ENCODE measurements at places on chromosomes 4 and X.

GRCh38 chrX:70022616-70023015, 27.1 kb downstream of the AWAT2 start:
- DNase-seq = no peak

DNA sequence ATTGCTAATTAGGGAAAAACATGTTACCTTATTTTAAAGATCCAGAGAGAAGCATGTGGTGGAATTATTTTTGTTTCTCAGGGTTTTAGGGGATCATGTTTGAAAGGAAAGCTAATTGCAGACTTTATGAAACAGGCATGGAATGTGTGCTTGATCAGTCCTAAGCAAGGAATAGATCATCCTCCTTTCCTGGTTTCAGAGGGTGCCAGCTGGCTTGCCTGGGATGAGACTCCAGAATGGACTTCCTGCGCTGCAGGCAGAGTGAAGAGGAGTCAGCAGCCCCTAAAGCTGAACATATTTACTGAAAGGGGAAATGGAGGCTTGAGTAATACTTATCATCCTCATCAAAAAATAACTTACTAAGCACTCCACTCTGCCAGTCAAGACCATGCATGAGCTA, 13.3 kb downstream of the FGF5 start:
- DNase-seq = no peak

- no peak for DNase-seq
Observed at GRCh38 chr4:42074294-42074693, 78.2 kb downstream of the BEND4 start.

GRCh38 chr4:6875431-6875831, 34.2 kb upstream of the TBC1D14 start:
- no peak for DNase-seq

DNA sequence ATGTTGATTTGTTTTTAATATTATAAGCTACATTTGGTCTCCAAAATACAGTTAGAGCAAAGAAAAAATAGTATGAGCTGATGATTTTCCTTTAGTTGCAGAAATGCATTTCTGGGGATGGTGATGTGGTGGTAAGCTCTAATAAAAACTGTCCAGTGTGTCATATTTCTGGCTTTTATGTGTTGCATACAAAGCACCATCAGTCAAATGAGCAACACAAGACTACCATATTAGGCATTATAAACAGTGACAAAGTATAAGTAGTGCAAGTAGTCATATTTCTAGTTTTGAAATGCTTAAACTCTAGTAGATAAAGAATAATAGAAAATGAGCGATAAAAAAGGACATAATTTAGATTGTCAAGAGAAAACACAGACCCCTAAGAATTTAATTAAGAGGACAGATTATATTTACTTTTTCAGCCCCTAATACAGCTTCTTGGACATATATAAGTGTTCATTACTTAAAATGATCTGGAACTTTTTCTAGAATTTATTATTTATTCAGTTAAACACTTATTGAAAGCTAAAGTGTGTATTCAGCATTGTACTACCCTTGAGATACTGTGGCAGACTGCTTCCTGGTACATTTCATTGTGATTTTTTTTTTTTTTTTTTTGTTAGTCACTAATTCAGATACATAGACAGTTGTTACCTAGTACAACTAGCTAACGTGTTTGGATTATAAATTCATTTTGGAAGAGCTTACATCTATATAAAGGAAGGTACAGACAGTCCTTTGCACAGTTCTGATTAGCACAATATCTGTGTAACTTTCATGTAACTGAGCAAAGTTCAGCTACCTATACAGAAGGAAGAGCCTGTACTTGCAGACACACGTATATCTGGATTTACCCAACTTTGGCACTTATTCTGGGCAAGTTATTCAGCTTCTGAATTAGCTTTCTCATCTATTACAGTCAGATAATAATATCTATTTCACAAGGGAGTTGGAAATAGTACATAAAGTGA, 22.3 kb downstream of the RAP1GDS1 start:
- DNase-seq = no peak

DNA sequence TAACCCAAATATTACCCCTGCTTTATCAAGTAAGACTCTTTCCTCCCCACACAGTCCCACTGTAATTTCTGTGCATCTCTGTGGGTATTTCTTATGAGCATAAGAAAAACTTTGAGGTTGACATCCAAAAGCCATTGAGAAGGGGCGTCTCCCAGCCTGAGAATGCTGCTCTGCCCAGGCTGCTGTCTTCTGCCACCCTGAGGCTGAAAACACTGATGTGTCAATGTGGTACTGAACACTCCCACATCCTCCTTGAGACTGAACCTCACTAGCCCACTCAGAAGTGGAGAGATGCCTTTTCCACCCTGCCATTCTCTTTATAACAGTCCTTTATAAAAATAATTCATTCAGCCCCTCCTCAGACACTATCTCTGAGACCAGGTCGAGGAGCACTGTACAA, 120.8 kb downstream of the SMIM20 start:
- no peak for DNase-seq

DNA sequence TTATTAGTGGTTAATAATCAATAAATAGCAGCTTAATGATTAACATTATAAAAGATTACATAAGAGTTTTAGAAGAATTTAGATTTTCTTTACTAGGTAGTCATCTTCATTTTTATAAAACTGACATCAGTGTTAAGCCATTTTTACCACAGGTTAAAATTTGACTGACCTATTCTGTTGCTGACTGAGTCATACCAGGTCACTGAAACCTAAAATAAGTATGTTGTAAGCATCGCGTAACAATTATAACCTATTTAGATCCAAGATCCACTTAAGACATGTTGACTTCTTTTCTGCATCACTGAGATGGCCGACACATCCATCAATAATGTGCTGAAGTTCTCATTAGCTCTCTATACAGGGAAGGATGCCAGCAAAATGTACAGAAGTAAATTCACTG, 36.7 kb downstream of the ARX start:
- DNase-seq = no peak

GRCh38 chr4:101621120-101621519, 169.4 kb upstream of the BANK1 start:
- DNase-seq = no peak

DNA sequence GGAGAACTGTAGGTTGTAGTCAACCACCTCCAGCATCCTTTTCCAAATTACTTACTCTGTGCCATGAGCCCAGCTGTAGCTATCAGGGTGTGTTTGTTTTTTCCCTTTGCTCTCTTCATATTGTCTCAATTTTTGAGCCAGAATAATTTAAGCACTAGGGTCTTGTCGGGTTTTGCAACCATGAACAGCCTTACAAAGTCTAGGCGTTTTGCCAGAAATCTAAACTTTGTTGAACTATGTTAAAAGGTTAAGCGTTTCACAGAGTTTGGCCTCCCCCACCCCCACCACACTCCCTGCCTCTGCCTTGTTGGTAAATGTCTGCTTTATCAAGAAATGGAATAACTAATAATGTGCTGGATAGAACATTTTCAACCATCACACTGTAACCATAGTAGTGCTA, 190.6 kb upstream of the TTC29 start:
- no peak for DNase-seq

DNA sequence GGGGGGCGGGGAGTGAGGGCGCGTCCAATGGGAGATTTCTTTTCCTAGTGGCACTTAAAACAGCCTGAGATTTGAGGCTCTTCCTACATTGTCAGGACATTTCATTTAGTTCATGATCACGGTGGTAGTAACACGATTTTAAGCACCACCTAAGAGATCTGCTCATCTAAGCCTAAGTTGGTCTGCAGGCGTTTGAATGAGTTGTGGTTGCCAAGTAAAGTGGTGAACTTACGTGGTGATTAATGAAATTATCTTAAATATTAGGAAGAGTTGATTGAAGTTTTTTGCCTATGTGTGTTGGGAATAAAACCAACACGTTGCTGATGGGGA, 1.1 kb downstream of the HTT start:
- no peak for DNase-seq

- no peak for DNase-seq
Observed at GRCh38 chr4:186297013-186297645, 31.1 kb downstream of the F11 start.

GRCh38 chr4:18869166-18869565, 847.6 kb upstream of the LCORL start:
- no peak for DNase-seq

DNA sequence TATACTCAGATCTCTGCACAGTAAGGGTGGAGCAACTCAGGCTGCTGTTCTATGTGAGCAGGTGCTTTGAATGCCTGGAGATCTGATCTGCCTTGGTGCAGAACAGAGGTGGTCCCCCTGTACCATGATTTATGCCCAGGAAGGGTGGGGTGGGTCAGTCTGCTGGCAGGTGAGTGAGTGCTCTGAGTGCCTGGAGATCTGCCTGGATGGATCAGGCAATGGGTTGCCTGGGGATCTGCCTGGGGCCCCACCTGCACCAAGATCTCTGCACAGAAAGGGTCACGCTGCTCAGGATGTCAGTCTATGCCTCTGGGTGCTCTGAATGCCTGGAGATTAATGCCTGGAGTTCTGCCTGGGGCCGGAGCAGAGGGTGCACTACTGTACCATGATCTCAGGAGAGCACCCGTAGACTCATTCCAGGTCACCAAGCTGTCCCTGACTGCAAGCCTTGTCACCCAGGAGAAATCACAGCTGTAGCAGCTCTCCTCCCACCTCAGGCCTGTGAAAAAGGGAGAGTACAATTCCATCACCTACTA, 342.9 kb downstream of the GBA3 start:
- DNase-seq = no peak

GRCh38 chr4:112099701-112100297, 45.5 kb upstream of the FAM241A start:
- DNase-seq = no peak

DNA sequence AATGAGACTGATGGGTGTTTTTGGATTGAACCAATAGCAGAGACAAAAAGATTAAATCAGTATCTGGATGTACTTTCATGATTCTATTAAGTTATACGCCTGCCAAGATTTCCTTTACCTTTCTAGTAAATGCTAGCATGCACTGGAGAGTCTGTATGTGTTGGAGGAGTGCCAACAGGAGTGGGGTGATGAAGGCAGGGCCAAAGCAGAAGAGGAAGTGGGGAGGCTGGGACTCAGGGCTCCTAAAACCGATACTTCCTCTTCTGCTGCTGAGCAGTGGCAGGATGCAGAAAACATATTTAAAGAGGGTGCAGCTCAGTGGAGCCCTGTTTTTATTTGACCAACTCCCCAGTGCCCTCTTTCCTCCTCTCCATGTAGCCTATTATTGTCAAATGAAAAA, 5.6 kb downstream of the CYSLTR1 start:
- DNase-seq = no peak

GRCh38 chr4:149158817-149159216, 656.8 kb downstream of the IQCM start:
- DNase-seq = no peak

GRCh38 chrX:45845142-45845541, 644.5 kb upstream of the DIPK2B start:
- no peak for DNase-seq

- no peak for DNase-seq
Observed at GRCh38 chr4:74757136-74757535, 37.2 kb downstream of the BTC start.

DNA sequence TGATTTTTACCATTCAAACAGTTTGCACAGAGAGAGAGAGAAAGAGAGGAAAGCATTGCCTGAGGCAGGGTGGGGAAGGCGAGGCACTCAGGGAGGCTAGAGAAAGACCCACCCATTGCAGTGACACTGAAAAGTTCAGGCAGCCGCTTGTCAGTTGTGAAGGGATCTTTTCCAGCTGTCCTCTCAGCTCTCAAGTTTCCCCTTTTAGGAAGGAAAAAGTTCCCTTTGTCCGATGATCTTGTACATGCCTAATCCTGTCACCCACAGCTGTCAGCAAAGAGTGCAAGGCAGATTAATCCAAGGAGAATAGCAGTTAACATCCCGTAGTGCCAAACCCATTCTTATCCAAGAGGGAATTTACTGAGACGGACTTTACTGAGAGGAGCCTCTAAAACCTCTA, 255.0 kb downstream of the MAGEB5 start:
- no peak for DNase-seq

DNA sequence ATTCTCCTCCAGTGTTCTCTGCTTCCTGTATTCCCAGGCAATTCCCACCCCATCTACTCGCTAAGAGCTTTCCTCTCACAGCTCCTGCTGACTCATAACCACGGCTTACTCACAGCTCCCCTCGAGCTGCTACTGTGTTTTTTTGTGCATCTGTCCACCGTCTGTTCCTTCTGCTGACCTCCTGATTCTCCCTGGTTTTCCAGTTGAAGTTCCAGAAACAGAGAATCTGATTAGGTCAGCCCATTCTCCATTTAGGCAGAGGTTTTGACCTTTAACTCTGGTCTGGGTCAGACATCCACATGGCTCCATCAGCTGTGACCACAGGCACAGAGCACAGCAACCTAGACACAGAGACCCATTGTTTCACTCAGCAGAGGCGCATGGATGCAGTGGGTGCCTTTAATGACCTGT, 5.5 kb upstream of the SMIM20 start:
- DNase-seq = no peak

DNA sequence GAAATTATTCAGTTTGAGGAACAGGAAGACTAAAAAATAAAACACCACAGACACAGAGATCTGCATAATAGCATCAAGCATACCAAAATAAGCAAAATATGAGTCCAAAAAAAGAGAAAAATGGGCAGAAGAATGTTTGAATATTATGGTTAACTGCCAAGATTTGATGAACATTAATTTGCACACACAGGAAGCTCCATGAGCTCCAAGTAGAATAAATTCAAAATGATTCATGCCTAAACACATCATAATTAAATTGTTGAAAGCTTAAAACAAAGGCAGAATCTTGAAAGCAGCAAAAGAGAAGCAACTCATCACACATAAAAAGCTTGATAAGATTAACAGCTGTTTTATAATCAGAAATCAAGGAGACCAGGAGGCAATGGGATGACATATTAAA, 156.6 kb upstream of the ARSJ start:
- DNase-seq = no peak

DNA sequence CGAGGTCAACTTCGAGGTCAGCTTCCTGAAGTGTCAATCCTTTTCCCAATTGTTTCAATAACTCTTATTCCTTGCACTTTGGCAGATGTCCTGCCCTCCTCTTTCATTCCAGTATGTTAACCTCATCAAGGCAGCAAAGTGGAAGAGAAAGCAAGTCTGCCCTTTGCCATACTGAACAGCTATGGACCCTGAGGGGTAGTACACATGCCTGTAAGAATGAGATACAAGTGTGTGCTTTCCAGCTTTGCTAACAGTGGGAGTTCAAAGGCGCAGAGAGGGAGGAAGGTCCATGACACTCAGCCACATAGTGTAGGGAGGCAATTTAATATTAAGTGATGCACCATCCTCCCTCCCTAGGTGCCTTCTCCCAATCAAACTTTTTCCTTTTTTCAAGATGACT, 96.4 kb upstream of the ZCCHC13 start:
- DNase-seq = no peak

DNA sequence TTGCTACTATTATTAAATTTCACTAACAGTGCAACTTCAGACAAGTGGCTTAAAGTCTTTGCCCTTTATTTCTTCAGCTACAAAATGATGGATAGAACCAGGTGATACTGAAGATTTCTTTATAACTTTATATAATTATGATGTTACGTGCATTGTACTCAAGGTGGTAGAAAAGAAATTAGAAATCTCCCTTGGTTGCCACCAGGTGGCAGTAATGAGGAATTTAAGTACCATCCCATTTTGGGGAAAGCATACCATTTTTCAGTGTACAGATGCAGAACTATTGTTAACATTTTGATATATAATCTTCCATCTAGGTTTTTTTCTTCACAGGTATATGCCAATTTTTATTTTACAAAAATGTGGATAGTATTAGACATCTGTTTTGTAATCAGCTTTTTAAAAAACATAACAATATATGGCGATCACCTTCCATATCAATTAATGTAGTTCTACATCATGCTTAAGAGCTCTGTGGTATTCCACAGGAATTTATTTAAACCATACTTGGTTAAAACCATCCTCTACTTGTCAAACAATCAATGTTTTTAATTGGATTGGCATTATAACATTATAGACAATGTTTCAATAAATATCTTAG, 37.7 kb upstream of the RAB33B start:
- no peak for DNase-seq

Measured in activated CD8-positive, alpha-beta memory T cell treated with anti-CD3 and anti-CD28 coated beads for 4 hours (primary cell).